Hematopoietic multipotent progenitor cell treated with erythropoietin and hydrocortisone succinate and interleukin-3 and kit ligand, for 6 days (in vitro differentiated cells): ENCODE measurements at places on chromosomes 3 and 15.
A peak's percentile ranks its signal among the peaks of the same experiment; 100 is the strongest.

DNA sequence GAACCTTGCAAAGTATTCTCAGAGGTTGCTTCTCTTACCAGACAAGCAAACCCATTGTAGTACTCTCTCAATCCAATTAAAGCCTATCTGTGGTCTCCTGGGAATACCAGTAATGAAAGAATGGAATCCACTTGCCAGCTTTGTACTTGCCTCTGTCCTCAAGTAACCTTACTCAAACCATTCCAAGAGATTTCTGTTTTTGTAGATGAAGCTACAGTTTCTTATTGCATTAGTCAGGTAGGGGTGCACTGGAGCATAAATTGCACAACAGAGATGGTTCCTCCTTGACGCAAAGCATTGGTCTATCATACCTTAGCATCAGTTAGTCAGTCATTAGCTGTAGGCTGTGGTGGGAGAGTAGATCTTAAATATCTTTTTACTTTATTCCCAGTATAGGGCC, 52.9 kb downstream of the BTLA start:
- peak; percentile 26 for DNase-seq

DNA sequence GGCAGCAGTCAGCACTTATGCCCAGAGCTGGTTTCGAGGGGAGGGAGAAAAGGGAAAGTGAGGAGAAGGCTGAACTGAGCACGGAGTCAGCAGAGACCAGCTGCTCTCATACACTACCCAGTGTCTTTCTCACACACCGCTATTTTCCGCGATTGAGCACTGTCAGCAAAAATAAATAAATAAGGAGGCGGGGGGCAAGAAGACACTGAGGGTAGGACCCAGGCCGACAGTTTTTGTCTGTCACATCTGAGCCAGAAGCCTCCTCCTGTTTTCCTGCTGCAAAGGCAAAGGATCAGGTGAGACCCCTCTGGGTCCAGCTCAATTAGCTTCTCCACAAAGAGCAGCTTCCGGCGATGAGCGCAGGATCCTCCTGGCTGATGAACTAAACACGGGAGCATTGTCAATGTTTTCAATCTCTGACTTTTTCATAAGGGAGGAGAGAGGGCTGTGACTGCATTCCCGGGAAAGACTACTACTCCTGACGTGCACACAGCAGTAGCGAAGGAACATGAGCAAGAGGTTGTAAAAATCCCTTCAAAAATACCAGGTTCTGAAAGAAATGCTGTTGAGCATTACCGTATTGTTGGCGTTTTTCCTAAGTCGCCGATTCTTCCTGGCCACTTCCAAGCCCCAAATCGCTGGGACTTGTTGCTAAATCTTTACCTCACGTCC, 1.3 kb downstream of the FRMD5 start:
- DNase-seq = no peak

GRCh38 chr15:63490345-63491034, 13.9 kb upstream of the USP3 start:
- peak; percentile 72 for DNase-seq

DNA sequence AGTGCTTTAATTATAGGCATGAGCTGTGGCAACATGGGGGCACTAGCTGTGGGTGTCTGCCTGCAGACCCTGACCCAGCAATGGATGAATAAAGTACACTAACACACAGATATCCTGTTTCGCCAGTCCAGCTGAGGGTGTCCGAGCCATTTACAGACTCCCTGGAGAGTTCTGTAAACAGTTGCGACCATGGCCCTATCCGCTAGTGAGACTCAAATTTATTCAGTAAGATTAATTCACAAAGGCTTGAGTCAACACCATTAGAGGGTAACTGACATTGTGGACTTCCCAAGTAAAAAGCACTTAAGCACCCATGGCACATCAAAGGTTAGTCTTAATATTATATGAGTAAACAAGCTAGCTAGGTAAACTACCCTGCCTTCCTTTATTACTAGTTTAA, 161.6 kb downstream of the TBL1XR1 start:
- no peak for DNase-seq

DNA sequence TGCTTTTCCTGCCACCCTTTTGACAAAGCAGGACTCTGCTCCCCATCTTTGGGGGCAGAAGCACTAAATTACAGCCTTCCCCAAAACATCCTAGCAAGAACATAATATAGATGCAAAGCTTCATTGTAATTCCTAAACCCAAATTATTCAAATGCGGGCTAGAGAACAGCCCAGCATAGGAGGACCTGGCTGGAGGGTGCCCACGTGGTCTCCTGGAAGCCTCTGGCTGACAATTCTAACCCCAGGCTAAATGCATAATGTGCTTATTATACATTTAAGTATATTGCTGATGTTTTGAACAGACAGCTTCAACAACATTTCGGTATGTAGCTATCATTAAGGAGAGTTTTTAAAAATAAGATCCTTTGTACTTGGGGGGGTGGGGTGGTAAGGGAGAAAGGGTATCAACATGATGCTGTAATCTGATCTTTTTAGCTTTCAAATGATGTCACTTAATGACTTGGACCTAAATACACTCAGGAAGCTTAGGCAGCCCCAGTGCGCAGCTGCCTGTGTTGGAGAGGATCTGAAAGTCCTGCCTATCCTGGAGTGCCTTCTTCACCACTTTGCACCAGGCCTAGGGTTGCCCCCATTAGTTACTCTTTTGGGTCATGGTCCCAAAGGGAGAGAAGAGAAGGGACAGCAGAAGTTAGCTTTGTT, 57.2 kb upstream of the USP3 start:
- no peak for DNase-seq

DNA sequence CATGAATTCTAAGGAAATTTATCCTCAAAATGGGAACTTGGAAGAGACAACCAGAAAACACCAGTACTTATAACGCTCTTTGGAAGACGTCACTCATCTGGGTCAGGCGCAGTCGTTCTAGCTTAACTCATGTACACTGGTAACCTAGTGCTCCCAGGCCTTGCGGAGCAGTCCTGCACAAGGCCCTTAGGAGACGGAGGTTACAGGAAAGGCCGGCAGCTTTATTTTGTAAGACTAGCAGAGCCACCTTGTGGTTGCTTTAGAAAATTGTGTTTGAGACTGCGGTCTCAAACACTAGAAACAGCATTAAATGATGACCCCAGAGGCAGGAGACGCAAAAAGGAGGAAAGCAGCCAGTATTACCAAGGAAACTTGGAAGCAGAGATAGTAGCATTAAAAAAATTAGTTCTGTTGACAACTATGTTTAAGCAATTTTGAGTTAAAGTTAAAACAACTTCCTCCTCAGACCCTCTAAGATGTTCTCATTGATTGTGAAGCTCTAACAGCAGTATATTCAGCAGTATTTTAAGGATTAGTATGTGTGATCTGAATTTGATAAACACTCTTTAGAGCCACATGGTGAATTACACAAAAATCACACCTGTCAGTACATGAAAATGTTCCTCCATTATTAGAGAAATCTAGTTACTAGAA, 141.9 kb upstream of the C2CD4B start:
- peak; percentile 84 for DNase-seq

DNA sequence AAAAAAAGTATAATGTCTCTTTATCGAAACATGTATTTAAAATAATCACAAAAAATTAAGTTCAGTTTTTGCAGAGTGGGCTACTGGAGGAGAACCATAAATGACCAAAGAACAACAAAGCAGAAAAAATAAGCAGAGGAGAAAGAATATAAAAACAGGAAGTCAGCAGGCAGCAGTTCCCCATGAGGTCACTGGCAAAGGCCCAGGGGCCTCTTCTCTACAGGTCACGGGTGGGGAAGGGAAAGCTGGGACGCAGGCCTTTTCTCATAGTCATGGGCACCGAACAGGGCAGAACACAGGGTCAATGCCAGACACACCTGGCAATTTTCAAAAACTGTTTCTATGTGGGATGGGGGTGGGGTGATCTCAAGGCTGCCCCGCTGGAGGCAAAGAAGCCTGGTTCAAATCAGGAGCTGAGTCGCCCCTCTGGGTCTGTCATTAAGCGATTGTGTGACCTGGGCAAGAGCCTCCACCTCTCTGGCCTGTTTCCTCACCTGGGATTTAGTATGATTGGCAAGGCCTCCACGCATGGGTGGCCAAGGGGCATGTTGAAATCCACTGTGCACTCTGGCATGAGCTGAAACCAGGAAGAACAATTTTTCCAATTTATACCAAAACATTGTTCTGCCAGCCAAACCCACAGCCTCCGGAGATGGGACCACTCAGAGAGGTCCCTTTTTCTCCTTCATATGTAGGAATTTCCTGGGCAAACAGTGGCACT, 43.8 kb upstream of the UACA start:
- DNase-seq = peak; percentile 45

DNA sequence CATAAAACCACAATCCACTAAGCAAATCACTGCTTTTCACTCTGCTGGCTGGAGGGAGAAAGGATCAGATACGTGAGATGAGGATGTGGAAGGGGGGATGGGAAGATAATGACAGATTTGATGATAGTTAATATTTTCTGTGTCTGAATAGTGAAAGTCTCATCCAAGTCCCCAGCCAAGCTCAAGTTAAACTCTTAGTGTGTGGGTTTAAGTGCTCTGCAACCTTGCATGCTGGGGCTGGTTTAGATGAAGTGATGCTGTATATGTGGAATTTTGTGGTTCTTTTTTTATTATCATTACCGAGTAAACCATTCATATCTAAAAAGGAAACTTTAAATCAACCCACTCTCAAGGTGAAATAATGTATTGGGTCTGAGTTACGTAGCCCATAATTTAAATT, 111.0 kb downstream of the TPRG1 start:
- no peak for DNase-seq

DNA sequence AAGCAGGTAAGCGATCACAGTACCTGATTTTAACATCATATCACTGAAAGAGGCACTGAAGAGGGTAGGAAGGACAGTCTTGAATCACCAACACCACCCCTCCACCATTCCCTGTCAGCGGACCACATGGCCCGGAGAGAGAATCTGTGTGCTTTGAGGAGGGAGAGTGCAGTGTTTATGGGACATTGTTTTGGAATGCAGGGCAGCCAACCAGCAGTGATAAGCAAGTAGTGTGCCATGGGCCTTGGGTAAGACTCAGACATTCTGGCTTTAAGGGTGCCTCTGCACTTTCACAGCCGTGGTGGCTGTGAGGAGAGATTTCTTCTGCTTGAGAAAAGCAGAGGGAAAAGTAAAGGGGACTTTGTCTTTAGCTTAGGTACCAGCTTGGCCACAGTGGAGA, 46.4 kb downstream of the FAM81A start:
- no peak for DNase-seq

DNA sequence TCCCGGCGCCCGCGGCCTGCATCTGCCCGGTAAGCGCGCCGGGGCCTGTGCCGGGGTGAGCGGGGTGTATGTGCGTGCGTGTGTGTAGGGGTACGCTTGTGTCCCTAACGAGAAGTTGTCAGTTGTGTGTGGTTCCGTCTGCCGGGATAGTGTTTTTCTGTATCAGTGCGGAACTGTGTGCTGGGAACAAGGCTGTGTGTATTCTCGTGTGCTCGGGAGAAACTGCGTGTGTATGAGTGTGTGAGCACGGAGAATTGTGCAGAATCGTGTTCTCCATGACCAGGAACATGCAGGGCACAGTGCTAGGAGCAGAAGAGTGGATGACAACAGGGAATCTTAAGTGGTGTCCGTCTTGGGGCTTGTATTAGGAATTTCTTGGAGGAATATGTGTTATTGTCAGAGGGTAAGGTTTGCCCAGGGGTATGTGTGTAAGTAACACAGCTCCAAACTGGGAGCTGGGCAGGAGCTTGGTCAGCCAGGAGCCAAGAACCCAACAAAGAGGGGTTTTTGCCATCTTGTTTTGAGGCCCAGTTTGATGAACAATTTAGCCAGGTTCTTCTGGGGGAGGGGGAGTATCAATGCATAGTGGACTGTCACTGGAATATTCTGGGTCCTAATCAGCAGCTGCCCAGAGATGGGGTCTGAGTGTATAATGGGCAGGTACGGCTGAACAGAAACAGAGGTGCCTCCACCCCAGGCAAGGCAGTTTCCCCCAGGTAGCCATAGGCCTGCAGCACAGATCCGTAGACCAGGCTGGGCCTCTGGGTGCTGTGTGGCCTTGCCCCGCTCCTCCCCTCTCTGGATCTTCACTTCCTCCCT, 2.1 kb downstream of the ISL2 start:
- peak; percentile 35 for DNase-seq

DNA sequence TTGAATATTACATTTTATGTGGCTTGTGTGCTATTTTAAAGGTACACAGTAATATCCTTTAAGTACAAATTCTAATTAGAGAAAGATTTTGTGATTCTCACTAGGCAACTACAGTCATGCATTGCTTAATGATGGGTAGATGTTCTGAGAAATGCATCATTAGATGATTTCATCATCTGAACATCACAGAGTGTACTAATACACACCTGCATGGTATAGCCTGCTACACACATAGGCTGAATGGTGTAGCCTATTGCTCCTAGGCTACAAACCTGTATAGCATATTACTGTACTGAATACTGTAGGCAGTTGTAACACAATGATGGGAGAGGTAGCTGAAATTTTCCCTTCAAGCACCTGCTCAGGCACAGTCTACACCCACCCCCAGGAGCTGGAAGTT, 217.4 kb upstream of the EOMES start:
- DNase-seq = no peak

GRCh38 chr15:37134699-37135131, 34.4 kb upstream of the MEIS2 start:
- DNase-seq = peak; percentile 59

DNA sequence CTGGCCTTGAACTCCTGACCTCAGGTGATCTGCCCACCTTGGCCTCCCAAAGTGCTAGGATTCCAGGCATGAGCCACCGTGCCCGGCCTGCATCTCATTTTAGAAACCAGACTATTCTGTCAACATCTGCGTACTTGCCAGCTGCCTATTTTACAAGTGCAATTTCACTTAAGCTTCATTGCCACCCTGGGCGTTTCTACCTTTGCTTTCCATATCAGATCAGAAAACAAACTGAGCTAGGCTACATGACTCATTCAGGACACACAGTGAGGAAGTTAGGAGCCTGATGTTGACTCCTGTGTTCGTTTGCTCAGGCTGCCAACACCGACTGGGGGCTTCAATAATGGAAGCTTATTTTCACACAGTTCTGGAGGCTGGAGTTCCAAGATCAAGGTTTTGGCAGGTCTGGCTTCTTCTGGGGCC, 42.3 kb upstream of the KLHL25 start:
- DNase-seq = peak; percentile 36

GRCh38 chr15:79501086-79501485, 69.0 kb downstream of the MINAR1 start:
- no peak for DNase-seq

GRCh38 chr15:46129145-46129544, 494.3 kb downstream of the SQOR start:
- DNase-seq = no peak

DNA sequence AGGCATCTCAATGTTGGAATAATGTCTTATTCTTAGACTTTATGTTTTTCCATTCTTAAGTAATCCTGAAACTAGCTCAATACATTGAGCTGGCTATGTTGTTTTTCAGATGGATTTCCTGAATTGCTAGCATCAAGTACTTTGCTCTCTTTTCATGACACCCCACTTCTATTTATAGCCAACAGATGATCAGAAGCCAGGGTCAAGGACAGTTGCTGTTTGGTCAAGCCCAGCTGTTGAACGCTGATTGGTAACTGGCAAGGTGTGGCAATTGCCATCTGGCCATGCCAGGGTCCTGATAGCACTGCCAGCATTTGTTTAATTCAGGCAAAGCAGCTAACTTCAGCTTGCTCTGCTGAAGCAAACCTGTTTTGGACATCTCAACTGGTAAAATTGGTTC, 46.2 kb upstream of the PLCL2 start:
- peak; percentile 58 for DNase-seq
